ENCODE measurements at places on chromosomes 4 and X. TPM values are rescaled to one million over a fixed set of nuclear protein-coding genes. Genes with fewer than 3 reads are reported as not detected.

C4orf36 gene
- total RNA-seq, result 0.67 TPM

TMPRSS11E gene
- not detected for total RNA-seq

XG gene
- not detected for total RNA-seq

VEGFC gene
- 5.3 TPM for total RNA-seq

TRIM61 gene
- 0.73 TPM for total RNA-seq
